Foreskin fibroblast (primary cell): ENCODE measurements at places on chromosomes 2 and 18.
A peak's percentile ranks its signal among the peaks of the same experiment; 100 is the strongest.

GRCh38 chr2:73021371-73022010 lies 50.0 kb downstream of the SFXN5 start:
- no peak for DNase-seq

GRCh38 chr2:57516698-57517340 lies 529.8 kb upstream of the VRK2 start:
- DNase-seq = peak; percentile 2

GRCh38 chr2:115569547-115569946 lies 1127.1 kb downstream of the DPP10 start:
- DNase-seq = no peak

DNA sequence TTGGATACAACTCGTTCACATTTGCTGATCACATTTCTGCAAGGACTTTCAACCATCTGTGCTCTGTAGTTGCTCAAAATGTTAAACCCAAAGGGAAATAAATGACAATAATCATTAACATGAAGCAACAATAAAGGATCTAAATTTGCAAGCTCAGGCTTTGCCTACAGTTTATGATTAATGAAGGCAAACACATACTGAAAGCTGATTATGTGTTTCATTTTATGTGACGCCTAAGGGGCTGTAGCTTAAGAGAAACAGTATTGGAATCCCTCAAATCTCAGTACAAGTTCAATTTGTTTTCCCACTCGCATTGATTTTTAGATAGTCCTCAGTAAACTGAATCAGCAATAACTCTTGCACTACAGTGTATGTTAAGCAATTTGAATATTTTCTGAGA lies 160.3 kb upstream of the FSIP2 start:
- DNase-seq = no peak

DNA sequence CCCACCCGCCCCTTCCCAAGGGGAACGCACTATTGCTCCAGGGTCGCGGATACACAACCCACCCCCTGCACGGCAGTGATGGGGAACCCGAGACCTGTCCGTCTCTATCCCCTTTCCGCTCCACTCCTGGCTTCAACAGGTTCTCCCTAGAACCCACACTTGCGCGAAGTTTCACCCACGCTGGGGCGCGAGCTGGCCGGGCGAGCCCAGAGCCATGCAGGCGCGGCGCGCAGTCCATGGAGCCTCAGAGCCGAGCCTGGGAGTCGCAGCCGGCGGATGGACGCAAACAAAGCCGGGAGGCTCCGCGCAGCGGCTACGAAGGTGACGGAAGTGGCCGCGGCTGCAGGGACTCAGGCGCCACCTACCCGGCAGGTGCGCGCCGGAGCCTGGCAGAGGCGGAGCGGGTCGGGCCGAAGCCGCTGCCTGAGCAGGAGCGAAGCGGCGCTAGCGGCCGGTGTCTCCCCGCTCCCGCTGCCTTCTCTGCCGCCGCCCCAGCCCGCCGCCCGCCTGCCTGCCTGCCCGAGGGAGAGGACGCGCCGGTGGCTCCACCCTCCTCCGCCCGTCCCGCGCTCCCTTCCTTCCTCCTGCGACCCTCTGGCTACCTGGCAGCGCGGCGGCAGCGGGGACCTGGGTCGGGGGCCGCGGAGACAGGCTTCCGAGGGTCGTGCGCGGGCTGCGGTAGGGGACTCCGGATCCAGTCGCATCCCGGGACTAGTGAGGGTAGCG lies 14.0 kb downstream of the ALPG start:
- DNase-seq = no peak

DNA sequence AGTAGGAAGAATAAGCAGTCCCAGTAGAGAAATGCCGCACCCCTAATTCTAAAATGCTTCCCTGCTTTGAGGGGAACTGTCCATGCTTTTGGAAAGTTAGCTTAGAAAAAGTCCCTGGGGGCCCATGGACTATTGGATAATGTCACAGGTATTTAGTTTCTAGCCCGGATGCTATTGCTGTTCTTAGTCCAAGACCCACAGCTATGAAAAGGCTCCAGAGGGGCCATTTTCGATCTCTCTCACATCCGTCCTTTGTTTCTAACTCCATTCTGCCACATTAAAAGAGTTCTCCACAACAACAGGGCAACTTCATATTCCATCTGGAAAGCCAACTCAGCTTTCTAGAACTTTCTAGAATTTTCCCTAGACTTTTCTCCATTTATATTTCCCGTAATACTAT lies 47.2 kb downstream of the MGAT4A start:
- no peak for DNase-seq

GRCh38 chr2:147553775-147554271 lies 291.0 kb upstream of the ACVR2A start:
- DNase-seq = no peak
